ENCODE measurements at places on chromosomes 4 and X.

DNA sequence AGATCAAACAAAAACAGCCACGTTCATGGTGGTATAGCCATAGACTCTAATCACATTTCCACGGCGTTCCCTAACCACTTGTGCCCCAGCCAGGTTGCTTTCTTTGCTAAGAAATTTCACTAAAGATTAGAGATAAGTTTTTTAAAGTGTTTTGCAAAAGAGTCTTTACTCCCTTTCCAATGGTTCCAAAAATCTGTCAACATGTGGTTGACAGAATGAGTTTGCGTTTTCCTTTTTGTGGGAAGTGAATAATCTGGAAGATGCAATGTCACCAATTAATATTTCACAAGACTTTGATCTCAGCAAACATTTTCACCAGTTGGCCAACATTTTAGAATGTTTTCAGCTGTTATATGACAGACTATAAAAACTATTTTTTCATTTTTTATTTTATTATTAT, 35.3 kb downstream of the CXCL1 start:
- DNase-seq = no peak

GRCh38 chr4:80201252-80202151, 4.2 kb downstream of the PRDM8 start:
- DNase-seq = peak; percentile 33

GRCh38 chrX:10169175-10169574, 12.4 kb downstream of the CLCN4 start:
- peak; percentile 74 for DNase-seq

- no peak for DNase-seq
Measured at GRCh38 chrX:2540426-2540947, 39.7 kb upstream of the DHRSX start.

GRCh38 chr4:44756559-44756958, 30.2 kb upstream of the GNPDA2 start:
- no peak for DNase-seq

GRCh38 chr4:100391863-100392262, 126.0 kb downstream of the EMCN start:
- DNase-seq = no peak

- no peak for DNase-seq
Measured at GRCh38 chr4:2280531-2281300, 18.8 kb upstream of the MXD4 start.

GRCh38 chr4:5747738-5748375, 36.9 kb downstream of the EVC start:
- no peak for DNase-seq

GRCh38 chr4:7844594-7844991, 95.1 kb downstream of the AFAP1 start:
- no peak for DNase-seq

- no peak for DNase-seq
Measured at GRCh38 chr4:78363031-78363570, 188.5 kb upstream of the ANXA3 start.

DNA sequence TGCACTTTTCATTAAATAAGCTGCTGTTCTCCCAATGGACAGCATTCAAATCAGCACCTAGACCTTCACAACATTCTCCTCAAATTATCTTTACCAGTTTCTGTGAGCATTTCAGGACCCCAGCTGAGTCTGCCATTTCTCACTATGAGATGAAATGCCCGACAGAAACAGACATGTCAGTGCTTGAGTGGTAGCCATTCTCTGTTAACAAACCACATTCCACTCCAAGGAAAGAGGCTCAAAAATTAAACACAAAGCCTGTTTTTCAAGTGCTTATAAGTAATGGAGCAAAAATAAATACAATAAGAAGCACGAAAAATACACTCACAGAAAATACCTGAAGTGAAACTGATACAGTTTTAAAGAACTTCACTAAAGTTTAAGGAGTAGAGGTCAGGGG, 320.2 kb upstream of the PRPS2 start:
- no peak for DNase-seq

GRCh38 chrX:105876658-105877057, 54.3 kb downstream of the NRK start:
- peak; percentile 5 for DNase-seq

DNA sequence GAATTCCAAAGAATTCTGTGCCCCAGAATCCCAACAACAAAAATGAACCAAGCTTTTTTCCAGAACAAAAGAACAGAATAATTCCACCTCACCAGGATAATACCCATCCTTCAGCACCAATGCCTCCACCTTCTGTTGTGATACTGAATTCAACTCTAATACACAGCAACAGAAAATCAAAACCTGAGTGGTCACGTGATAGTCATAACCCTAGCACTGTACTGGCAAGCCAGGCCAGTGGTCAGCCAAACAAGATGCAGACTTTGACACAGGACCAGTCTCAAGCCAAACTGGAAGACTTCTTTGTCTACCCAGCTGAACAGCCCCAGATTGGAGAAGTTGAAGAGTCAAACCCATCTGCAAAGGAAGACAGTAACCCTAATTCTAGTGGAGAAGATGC, 161.6 kb downstream of the AFF2 start:
- no peak for DNase-seq

DNA sequence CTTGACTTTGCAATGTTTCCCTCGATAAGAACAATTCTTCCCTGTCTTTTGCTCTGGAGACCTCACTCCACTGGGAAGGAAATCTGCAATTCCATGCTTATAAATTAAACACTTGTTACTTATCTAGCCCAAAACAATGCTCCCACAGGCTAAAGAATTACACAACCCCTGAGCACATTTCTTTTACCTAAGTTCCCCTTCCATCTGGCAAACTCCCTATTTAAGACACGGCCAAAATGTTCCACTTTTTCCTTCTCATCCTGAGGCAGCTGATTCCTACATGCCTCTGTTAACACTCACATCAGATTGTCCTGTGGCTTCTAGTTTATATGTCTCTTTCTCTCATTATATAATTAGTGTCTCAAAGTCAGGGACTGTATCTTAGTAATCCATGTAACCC, 211.7 kb downstream of the COX18 start:
- DNase-seq = no peak

DNA sequence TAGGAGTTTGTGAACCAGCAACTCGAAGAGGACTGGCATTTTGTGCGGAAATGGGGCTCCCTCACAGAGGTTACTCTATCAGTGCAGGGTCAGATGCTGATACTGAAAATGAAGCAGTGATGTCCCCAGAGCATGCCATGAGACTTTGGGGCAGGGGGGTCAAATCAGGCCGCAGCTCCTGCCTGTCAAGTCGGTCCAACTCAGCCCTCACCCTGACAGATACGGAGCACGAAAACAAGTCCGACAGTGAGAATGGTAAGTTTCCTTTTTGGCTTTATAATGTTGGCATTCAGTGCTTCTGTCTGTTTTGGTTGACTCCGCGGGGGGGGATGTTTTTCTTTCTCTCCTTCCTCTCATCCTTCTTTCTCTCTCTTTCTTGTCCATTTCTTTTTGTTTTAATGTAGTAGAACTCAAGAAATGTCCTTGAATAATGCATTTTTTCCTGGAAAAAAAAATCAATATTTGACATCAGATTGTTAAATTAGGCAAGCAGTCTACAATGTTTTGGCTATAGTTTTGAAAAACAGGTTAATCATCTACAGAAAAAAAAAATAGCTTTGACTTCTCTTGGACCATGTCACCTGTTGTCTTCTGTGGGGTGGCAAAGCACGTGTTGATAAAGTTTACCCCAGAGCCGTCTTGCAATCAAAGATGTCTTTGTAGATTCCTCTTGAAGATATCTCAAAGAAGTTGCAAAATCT, 103.6 kb downstream of the TENM3 start:
- DNase-seq = no peak

GRCh38 chrX:10111364-10112148, 45.2 kb upstream of the CLCN4 start:
- DNase-seq = peak; percentile 4

DNA sequence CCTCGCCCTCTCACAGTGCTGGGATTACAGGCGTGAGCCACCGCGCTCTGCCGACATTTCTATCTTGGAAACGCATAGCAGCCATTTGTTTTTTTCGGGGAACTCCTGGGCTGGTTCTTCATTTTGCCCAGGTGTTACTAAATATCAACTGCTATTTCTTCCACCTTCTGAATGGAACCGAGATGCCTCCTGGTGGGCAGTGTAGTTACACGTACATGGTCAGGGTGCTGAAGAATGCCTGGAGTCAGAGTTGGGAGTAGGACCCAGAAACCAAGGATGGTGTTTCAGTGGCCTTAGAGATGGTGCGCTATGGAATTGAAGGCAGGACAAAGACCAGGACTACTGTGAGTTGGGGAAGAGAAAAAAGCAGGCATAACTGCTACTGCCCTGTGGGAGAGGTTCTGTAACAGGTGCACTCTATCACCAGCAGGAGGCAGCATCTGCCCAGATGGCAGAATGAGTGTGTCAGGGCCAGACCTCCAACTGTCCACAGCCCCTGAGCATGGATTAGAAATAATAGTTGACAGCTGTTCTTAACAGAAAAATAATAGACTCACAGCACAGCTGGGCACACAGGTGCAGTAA, 81.7 kb downstream of the ZC4H2 start:
- peak; percentile 52 for DNase-seq

GRCh38 chrX:37594755-37595382, 23.4 kb downstream of the LANCL3 start:
- DNase-seq = no peak

DNA sequence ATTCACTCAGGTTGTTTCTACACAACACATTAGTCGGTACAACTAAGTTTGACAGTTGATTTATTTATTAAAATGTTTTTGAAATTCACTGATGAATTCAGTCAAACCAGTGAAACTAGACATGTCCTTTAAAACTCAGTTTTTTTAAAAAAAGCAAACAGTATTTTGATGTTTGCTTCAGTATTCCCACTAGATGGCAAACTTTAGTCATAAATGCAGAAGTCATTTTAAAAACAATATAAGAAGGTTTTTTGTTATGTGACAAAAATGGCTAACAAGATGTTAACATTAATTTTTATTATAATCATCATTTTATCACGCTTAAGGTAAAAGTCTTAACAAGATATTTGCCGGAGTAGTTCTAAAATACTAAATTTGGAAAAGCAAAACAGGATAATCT, 1337.8 kb upstream of the DIAPH2 start:
- no peak for DNase-seq

DNA sequence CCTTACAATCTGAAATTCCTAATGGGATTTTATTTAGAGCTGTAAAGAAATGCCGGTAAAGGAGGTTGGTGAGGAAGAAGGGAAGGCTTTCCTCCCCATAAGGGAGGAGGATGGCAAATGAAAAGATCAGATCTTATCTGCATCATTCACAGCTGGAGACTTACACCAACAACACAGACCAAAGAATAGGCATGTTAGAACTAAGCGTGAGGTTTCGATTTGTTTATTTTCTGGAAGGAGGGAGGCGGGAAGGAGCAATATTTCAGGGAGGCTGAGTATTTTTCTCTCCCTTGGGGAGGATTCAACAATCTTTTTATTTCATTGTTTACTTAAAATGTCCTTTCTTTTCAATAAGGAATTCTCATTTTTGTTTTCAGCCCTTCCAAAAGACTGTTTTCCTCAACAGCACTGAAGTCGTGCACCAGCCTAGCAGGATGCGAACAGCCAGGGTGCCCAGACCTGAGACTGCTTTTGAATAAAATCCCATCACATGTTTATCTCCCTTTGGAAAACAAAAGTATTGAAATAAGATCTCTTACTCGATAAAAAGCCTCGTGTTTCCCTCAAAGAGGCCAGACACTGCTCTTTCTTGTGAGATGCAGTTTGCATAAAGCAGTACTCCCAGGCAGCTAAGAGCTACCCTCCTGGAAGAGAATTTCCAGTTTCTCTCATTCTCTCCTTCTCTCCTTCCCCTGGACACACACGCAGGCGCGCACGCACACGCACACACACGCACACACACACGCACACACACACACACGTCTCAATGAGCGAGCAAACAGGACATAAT, 236.1 kb downstream of the MGST2 start:
- no peak for DNase-seq

- DNase-seq = no peak
Measured at GRCh38 chr4:138193963-138194362, 48.2 kb downstream of the SLC7A11 start.

GRCh38 chrX:37785569-37785968, 5.7 kb downstream of the CYBB start:
- no peak for DNase-seq

- no peak for DNase-seq
Measured at GRCh38 chr4:111453216-111453615, 692.0 kb upstream of the FAM241A start.

DNA sequence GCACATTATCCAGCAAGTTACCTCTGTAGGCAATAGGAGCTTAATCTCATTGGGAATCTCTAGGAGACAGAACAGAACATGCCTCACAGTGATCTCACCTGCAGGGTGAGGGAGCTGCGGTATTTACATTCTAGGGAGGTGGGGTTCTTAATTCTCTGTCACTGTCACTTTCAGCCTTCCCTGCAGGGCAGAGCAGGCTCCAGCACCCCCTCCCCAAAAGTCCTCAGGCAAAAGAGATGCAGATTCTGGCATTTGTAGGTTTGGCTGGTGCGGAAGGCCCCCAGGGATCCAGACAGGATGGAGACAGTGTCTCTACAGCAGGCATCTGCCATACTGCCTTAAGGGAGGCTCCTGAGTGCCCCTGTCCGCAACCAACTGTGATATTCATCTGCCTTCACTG, 166.4 kb upstream of the ATP6AP2 start:
- no peak for DNase-seq

GRCh38 chr4:156019246-156019645, 65.6 kb upstream of the CTSO start:
- DNase-seq = no peak

- DNase-seq = no peak
Measured at GRCh38 chrX:43666311-43666912, 10.3 kb downstream of the MAOA start.

DNA sequence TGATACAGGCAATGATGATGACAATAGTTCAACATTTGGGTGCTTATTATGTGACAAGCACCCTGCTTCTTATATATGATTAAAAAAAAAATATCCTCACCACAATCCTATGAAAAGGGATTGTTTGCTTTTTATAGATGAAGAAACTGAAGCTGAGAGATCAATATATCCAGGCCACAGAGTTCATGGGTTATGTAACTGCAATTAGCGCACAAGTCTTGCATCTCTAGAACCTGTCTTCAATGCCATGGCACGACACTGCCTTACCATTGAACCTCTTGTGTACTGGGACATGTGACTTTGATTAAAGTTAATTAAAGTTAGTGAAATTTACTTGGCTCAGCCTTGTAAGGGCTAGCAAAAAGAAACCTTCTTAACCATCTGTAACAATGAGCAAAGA, 599.7 kb downstream of the ADGRL3 start:
- DNase-seq = no peak

DNA sequence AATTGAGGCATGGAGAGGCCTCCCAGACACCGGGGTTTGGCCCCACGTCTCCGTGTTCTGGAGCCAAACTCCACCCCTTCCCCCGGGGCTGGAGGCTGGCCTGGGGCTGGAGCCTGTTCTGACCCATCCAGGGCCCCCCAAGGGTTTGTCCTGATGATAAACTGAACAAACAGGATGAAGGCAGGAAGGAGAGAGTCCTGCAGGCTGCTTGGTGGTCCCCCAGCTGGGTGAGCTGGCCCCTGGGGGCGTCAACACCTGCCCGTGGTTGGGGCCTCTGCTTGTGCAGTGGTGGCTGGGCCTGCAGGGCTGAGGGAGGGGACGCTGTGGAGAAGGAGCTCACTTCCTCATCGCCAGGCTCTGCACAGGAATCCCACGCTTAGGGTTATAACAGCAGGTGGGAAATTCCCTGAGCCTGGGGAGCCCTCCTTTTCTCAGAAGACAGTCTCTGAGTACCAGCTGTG, 2.3 kb downstream of the SH3TC1 start:
- DNase-seq = no peak
